Stimulated activated CD4-positive, alpha-beta T cell treated with anti-CD3 and anti-CD28 coated beads, Interleukin-12 subunit alpha, Interleukin-12 subunit beta, amount 100 ng/mL, for 24 hours (primary cell): ENCODE measurements at places on chromosomes 7 and 10.

DNA sequence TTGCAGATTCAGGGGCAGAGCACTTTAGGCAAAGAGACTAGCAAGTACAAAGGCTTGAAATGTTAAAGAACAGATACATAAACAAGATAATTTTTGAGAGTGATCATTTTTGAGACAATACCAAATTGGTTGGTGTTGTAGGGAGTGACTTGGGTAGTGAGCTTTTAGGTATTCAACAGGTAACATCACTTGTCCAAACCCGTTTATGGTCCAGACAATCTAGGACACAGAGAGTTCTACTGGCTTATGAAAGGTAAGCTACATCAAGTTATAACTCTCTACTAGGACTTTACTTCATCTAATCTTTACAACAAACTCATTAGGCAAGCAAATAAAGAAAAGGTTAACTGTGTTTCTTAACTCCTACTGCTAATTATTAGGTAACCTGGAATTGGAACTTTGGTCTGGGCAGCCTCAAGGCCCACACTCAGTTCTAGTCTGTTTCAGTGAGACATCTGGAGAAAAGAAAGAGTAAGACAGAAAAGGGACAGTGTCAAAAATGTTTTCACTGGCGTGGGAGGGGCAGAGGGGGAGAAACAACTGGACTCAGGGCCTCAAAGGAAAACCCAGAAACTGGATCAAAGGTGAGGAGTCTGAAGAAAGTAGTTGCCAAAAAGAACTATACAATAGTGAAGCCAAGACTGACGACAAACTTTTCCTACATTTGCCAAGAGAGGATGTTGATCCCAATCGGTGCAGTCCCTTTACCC is 39.2 kb downstream of the GNAT3 start:
- DNase-seq, result no peak

- no peak for DNase-seq
These were observed 4.5 kb downstream of the SKIDA1 start for GRCh38 chr10:21520949-21521348.

DNA sequence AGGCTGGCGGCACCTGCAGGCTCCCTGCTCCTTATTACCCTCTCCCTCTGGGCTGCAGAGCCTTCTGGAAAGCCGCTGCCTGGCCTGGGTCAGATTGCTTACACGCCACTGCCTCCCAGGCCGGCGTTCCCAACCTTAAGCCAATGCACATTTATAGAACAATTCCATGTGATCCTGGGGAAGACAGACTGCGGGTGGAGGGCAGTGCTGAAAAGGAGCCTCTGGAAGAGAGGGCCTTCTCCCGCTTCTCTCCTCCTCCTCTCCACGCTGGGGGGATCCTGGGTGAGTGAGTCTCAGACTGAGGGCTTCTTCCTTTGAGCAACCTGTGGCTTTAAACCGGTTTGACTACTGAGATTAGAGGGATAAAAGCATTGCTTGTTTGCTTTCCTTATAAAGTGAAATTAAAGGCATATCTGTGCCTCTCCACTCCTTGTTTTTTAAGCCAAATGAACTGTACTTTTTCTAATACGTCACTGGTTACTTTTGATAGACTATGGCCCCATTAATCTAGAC is 5.5 kb downstream of the TACC2 start:
- no peak for DNase-seq

GRCh38 chr10:17847585-17848296 is 38.6 kb downstream of the MRC1 start:
- DNase-seq, result no peak

- no peak for DNase-seq
These were observed 47.3 kb upstream of the OIT3 start for GRCh38 chr10:72846238-72846637.

DNA sequence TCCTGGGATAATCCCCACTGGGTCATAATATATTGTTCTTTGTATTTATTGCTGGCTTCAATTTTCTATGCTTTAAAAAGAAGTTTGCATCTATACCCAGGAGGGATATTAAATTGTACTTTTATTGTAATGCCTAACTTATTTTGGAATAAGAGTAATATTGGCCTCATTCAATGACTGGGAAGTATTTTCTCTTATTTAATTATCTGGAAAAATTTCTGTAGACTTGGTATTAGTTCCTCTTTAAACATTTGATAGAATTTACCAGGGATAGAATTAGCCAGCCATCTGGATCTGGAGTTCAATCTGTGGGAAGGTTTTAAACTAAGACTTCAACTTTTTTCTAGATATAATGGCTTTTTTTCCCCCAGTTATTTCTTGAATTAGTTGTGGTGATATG is 115.2 kb upstream of the ZNF32 start:
- no peak for DNase-seq

DNA sequence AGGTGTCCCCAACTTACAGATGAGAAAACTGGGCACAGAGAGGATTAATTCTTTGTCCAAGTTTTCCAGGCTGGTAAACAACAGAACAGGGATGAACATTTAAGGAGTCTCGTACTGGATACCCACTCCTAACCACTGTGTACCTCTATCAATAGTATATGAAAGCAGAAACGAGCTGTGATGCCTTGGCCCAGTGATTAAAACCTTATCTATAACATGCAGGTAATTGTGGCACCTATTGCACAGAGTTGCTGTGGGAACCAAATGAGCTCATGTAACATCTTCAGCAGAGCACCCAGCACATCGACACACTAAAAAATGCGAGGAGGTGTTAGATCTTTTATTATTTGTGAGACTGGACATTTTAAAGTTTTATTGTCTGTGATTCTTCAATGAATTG is 1.6 kb downstream of the TMEM273 start:
- DNase-seq, result no peak

GRCh38 chr10:15478429-15478828 is 107.3 kb upstream of the FAM171A1 start:
- no peak for DNase-seq

DNA sequence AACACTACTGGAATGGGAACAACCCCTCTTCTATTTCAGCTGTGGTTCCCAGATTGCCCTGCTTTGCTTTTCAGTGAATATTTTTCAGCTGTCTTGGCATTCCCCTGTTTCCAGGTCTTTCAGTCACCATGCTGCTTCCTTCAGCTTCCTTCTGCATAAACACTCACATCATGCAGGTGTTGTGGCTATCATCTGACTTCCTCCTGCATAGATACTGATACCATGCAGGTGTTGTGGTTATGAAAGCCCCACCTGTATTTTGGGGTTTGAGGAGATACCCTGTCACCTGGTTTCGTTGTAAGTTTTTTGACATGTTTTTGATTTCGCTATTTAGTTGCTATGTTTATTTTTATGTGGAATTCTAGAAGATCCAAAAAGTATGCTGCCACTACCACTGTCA is 71.5 kb downstream of the SLC35B4 start:
- no peak for DNase-seq

DNA sequence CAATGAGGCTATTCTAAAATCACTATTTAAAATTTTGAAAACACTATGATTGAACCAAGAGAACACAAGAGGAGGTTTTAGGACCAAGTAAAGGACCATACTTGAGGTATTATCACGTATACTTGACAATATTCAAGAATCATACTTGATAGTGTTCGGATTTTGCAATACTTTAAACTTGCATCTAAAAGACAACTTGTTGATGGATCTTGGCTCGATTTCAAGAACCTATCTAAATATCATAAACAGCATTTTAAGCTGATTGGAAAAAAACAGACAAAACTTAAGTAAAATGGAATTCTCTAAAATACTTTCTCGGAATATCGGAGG is 1.3 kb downstream of the NAMPT start:
- DNase-seq, result no peak

DNA sequence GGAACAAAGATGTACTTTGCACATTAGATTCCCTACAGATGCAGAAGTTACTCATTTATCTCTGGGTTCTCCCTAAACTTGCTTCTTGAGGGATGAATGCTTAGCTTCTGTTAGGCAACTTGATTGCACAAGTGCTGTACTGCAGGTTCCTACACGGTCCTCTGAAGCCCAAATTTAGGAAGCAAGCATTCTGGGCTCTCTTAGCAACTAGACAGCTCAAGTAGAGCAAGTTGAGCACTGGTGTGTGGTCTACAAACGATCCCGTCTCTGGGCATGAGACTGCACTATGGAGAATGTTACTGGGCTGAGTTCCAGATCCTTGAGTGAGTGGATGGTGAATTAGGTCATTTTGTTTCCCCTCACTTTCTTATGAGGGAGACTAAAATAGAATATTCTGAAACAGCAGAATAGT is 14.3 kb downstream of the SEMA3D start:
- no peak for DNase-seq

- no peak for DNase-seq
These were observed 4.4 kb downstream of the WDR91 start for GRCh38 chr7:135206941-135207391.

- no peak for DNase-seq
These were observed 44.1 kb upstream of the ADRB1 start for GRCh38 chr10:113999531-113999930.

DNA sequence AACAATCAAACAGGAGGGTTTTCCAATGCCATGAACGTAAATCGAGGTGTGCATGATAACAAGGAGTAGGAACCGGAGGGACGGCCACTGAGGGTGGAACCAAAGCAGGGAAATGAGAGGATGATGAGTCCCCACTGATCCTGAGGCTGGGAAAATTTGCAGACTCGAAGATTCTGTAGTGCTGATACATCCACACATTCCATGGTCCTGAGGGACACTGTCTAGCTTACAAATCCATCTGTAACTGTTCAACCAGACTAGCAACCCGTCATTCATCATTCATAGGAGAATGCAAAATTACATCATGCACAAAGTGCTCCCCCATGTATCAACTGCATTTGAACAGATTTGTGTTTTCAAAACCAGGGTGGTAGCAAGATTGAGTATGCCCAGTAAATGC is 189.7 kb downstream of the PTPRN2 start:
- no peak for DNase-seq

- DNase-seq, result no peak
These were observed 40.6 kb downstream of the CCDC3 start for GRCh38 chr10:12960941-12961340.

GRCh38 chr7:50455658-50456057 is 5.5 kb upstream of the FIGNL1 start:
- no peak for DNase-seq

DNA sequence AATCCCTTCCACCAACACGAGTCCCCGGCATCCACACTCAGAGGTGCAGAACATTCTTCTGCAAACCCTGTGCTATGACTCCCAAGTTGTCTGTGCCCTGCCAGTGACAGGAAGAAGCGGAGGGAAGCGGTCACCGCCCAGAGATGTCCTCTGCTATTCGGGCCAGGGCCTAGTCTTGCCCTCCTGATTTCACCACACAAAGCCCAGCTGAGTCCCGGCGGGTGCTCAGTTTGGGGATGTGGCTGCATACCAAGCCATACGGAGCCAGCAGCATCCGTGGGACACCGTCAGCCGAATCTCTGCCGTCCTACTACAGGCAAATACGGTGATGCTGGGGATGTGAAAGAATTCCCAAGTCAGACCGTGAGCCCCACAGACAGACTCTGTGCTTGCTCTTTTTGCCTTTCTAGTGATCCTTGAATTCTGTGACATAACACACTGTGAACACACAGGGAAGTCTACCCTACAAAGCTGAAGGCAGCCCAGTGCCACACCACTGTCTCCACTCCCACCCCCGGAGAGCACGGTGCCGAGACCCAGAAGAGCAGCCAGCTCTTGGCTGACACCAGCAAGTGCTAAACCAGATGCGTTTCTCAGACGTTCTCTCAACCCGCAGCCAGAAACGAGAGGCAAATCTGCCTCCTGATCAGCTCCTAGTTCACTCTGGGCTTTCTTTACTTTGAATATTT is 2.0 kb downstream of the STK32C start:
- no peak for DNase-seq

DNA sequence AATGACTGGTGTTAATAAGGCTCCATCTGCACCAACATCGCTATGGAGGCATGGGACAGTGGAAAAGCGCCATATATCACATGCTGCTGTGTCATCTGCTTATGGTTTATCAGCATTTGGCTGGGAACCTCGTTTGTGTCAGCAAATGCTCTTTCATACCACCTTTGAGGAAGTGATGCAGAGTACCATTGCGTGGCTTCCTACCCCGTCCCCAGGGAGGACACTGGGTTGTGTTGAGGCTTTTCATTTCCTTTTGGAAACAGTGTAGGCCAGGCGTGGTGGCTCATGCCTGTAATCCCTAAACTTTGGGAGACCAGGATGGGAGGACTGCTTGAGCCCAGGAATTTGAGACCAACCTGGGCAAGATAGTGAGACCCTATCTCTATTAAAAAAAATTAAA is 6.8 kb downstream of the TACR2 start:
- DNase-seq, result no peak

DNA sequence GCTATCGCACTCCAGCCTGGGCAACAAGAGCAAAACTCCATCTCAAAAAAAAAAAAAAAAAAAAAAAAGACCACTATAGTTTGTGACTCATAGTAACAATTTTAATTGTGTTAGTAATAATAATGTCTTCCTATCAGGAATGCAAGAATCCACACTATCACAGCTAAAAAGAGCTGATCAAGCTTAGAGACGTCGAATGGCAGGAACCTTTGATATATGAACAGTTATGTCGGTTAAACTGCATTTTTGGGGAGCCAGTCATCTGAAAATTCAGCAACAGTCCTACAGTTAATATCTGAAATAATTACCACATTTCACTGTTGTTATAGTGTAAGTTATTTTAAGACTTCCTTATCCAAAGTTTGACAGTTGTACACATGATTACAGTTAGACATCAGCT is 8.8 kb downstream of the PHYH start:
- no peak for DNase-seq

DNA sequence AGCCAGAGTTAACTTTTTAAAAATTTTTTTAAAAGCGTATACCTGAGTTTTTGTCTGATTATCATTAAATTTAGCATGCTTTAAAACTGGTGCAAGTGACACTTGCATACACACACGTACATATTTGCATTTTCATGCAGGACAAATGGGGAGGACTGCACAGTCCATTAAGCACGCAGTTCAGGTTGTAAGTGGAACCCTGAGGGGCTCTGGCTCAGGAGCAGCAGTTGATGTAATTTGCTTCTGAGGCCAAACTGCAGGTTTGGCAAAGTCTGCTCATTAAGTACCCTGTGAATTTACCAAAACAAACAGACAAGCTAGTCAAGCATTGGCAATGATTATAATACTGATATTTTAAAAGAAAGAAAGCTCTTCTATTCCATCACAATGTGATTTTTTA is 215.8 kb upstream of the PFKP start:
- no peak for DNase-seq

DNA sequence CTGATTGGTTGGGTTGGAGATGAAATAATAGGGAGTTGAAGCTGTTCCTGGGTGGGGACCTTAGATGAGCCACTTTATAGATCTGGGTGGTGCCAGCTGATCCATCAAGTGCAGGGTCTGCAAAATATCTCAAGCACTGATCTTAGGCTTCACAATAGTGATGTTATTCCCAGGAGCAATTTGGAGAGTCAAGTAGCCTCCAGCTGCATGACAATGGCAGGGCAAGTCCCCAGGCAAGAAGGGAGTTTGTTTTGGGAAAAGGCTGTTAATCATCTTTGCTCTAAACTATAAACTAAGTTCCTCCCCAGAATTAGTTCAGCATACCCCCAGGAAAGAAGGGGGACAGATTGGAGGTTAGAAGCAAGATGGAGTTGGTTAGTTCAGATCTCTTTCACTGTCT is 47.7 kb upstream of the WAPL start:
- DNase-seq, result no peak

GRCh38 chr7:118754608-118755007 is 530.1 kb downstream of the ANKRD7 start:
- DNase-seq, result no peak

- DNase-seq, result no peak
These were observed 60.6 kb upstream of the AKR1E2 start for GRCh38 chr10:4765428-4765827.

GRCh38 chr10:34235164-34235832 is 579.8 kb downstream of the PARD3 start:
- no peak for DNase-seq

GRCh38 chr7:92944633-92945032 is 108.3 kb upstream of the CDK6 start:
- no peak for DNase-seq

GRCh38 chr7:36157527-36158320 is 4.7 kb downstream of the EEPD1 start:
- no peak for DNase-seq
